Lung microvascular endothelial cell (primary cell): ENCODE measurements at places on chromosomes 11 and 22. TPM values are rescaled to one million over a fixed set of nuclear protein-coding genes. Genes with fewer than 3 reads are reported as not detected.

The CACNA1I gene
- not detected in 2 replicates for total RNA-seq

The LDHA gene
- 207 and 243 TPM in 2 replicates for total RNA-seq

The CLMP gene
- 0.22 TPM in 1 of 2 replicates, not detected in the other for total RNA-seq

The OR51E2 gene
- total RNA-seq = not detected in 2 replicates

DNA sequence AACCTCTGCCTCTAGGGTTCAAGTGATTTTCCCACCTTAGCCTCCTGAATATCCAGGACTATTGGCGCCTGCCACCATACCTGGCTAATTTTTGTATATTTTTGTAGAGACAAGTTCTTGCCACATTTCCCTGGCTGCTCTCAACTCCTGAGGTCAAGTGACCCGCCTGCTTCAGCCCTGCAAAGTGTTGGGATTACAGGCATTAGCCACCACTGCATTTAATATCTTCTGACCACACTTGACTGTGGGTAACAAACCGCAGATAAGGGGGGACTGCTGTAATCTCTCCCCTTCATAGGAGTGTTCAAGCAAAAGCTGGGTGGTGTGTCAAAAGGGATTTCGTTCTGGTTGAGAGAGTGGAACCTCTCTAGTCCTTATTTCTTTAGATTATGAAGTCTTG lies 53.4 kb downstream of the GRAMD1B start:
- DNase-seq = no peak

GRCh38 chr11:68773521-68774193 lies 22.3 kb upstream of the TESMIN start:
- DNase-seq = no peak

DNA sequence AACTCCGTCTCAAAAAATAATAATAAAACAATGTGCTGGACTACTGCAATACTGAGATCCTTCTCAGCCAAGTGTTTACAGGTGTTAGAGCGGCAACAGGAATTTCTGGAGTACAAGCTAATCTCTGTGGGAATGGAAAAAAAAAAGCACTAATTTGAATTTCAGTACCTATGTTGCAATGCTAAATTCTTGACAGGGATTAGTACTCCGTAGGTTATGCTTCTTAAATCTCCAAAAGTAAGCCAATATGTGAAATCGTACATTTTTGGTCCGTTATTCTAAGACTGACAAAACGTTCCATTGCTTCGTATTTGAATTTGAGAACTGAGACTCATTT lies 1.1 kb downstream of the ATL3 start:
- no peak for DNase-seq

DNA sequence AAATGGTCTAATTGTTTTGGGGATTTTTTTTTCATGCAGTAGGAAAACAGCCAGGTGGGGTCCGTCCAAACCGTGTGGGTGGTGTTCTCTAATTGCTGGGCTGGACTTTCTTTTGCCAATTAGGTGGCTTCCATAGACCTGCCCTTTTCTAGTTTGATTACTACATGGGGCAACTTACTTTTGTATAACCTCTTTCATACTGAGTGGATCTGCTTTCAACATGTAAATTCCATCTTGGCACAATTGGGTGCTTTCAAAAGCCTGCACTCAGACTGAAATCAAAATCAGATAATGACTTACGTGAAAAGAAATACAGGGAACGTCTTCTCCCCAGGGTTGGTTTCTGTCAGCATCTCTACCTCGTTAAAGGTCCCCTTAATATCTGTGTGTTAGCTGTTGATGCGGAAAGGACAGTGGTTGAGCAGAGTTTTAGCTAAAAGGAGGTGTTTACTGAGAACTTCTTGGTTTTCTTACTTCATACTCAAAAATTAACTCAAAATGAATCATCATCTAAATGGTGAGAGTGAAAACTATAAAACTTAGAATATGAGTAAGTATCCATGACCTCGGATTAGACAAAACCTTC lies 72.1 kb downstream of the BARX2 start:
- DNase-seq = no peak

DNA sequence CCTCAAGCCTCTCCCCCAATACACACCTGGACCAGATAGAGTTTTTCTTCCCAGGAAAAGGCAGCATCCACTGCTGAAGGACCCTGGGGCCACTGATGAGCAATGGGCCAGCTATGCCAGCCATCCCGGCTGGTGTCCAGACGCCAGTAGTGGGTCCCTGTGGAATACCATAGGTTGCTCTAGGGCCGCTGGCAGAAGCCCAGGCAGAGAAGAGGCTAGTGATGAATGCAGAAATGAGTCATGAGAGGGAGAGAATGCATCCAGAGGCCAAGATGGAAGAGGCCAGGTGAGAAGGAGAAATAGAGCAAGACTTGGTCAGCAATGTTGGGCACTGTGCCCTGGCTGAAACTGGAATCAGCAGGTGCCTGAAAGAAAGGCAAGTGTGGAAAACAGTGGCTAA lies 8.9 kb downstream of the HPX start:
- DNase-seq = no peak
